Activated naive CD4-positive, alpha-beta T cell treated with anti-CD3 and anti-CD28 coated beads, Interleukin-2, amount 50 U/mL, for 72 hours (primary cell): ENCODE measurements at places on chromosomes 7 and 10.

DNA sequence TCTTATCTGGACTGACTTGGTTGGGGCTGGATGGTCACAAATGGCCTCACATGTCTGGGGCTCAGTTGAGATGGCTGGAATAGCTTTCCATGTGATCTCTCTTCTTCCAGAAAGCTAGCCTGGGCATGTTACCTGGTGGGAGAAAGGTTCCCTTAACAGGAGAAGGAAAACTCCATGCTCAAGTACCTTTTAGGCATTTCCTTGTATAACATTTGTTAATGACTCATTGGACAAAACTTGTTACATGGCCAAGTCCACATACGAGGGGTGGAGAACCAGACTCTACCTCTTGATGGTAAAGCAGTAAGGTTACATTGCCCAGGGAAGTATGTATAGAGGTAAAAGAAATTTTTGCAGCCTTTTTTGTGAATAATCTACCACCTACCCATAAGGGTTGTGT, 826.4 kb downstream of the LRMDA start:
- no peak for DNase-seq

GRCh38 chr7:88299126-88299525, 7.6 kb downstream of the STEAP4 start:
- no peak for DNase-seq

- no peak for DNase-seq
Observed at GRCh38 chr7:70072220-70072619, 473.9 kb downstream of the AUTS2 start.

GRCh38 chr7:102222445-102222844, 64.2 kb upstream of the SH2B2 start:
- no peak for DNase-seq

- DNase-seq, result peak; percentile 37
Observed at GRCh38 chr10:71433768-71434744, 37.3 kb downstream of the CDH23 start.

DNA sequence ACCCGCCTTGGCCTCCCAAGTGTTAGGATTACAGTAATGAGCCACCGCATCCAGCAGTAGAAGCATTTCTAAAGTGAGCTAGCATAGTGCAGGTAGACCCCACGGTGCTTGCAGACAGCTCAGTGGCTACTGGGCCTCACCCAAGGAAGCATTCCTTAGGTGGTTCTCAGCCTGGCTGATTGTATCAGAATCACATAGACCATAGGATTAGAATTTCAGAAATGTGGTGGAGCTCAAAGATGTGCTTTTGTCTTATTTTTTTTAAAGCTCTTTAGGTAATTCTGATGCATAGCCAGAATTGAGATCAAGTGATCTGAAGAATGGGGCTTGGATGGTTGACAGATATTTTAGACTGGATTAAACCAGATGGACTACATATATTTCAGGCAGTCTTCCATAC, 10.9 kb downstream of the ANLN start:
- no peak for DNase-seq

DNA sequence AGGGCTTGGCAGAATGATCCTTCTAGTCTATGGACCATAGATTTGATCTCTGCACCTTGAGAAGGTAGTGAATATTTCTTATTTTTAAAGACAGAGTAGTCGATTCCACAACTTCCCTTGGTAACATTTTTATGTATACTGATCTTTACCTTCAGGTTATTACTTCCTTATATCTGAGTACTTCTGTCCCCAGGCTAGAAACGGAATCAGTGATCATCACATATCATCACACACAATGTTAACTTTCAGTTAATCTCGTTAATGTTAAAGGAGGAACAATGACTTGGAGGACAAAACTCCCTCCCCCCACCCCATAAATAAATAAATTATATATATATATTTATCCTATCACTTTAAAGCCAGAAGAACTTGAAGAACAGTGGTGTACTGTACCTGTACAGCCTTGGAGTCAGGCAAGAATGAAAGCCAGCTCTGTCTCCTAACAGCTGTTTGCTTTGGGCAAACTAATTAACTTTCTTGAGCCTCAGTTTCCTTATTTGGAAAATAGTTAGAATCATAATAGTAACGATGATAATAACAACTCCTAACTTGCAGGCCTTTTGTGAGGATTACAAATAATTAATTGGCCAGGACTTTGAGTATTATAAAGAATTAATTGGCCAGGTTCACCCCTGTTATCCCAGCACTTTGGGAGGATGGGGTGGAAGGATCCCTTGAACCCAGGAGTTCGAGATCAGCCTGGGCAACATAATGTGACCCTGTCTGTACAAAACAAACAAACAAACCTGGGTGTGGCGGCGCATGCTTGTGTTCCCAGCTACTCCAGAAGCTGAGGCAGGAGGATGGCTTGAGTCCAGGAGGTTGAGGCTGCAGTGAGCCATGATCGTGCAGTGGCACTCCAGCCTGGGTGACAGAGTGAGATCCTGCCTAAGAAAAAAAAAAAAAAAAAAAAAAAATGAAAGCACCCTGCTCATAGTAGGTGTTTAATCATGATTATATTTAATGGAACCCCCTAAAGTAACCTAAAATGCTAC, 63.5 kb downstream of the SAMD9 start:
- no peak for DNase-seq

DNA sequence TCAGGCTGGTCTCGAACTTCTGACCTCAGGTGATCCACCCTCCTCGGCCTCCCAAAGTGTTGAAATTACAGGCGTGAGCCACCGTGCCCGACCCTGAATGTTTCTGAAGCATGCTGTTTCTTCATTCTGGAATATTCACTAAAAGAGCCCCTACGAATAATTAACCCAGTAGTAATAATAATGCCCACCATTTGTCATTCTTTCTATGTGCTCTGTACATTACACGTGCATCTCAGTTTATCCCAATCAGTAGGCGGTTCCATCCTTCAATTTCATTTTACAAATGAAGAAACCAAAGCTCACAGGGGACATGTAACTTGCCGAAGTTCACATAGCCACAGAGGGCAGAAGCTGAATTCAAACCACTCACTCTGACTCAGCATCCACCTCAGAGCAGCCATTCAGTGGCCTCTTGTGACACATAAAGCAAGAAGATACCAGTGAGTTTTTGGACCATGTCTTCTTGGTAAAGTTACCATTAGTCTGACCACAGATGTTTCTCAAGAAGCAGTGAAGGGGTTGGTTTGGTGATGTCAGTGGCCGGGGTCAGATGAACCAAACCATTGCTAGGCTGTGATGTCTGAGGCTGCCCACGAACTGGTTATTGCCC, 71.9 kb upstream of the DUSP5 start:
- DNase-seq, result peak; percentile 82

- no peak for DNase-seq
Observed at GRCh38 chr7:95578299-95578855, 17.9 kb downstream of the PDK4 start.

- DNase-seq, result no peak
Observed at GRCh38 chr10:31158011-31158658, 126.5 kb upstream of the ZNF438 start.
